ENCODE measurements at places on chromosomes 3 and 15. TPM values are rescaled to one million over a fixed set of nuclear protein-coding genes. Genes with fewer than 3 reads are reported as not detected.

Gene FAM43A
- total RNA-seq = 19.0 TPM

Gene ACSBG1
- total RNA-seq = not detected

Gene CYFIP1
- total RNA-seq = 129 TPM

Gene CRYGS
- total RNA-seq = 0.63 TPM

Gene UBA7
- 35.7 TPM for total RNA-seq

Gene ZNF660
- total RNA-seq = 0.76 TPM

Gene RAF1
- total RNA-seq = 91.6 TPM

- peak overlapping the region; percentile 90 for H3K4me3 ChIP-seq
- DNase-seq = no peak
- H3K27me3 ChIP-seq = peaks cover 5% of the 10 kb centered on the region
- H3K27ac ChIP-seq = no peak overlapping the region
- peaks cover 8% of the 10 kb centered on the region for H3K4me1 ChIP-seq
Measured at GRCh38 chr3:66998904-66999235, 763 bp downstream of the KBTBD8 start.

GRCh38 chr15:78164010-78164409 is 14.8 kb downstream of the IDH3A start:
- H3K36me3 ChIP-seq = peaks cover 33% of the 10 kb centered on the region
- no peak overlapping the region for H3K27ac ChIP-seq
- no peak overlapping the region for H3K4me3 ChIP-seq
- no peak for DNase-seq
- no peaks in the 10 kb centered on the region for H3K27me3 ChIP-seq

GRCh38 chr3:16666206-16666605 is 61.0 kb upstream of the DAZL start:
- no peaks in the 10 kb centered on the region for H3K27me3 ChIP-seq
- H3K27ac ChIP-seq = no peak overlapping the region
- no peaks in the 10 kb centered on the region for H3K36me3 ChIP-seq
- H3K4me3 ChIP-seq = no peak overlapping the region
- H3K4me1 ChIP-seq = peaks cover 5% of the 10 kb centered on the region
- DNase-seq = no peak

DNA sequence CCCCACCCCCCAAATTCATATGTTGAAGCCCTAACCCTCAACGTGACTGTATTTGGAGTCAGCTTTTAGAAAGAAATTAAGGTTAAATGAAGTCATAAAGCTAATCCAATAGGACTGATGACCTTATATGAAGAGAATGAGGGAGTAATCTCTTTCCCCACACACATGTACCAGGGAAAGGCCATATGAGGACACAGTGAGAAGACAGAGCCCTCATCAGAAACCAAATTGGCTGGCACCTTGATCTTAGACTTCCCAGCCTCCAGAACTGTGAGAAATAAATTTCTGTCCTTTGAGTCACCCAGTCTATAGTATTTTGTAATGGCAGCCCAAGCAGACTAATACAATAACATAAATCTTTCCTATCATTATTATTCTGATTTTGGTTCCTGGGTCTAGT is 194.7 kb upstream of the NANOGP8 start:
- H3K4me1 ChIP-seq = peaks cover 20% of the 10 kb centered on the region
- H3K27ac ChIP-seq = no peak overlapping the region
- no peaks in the 10 kb centered on the region for H3K27me3 ChIP-seq
- H3K36me3 ChIP-seq = no peaks in the 10 kb centered on the region

GRCh38 chr3:149512073-149512782 is 37.7 kb downstream of the TM4SF4 start:
- DNase-seq = peak; percentile 80
- H3K27ac ChIP-seq = no peak overlapping the region
- no peaks in the 10 kb centered on the region for H3K27me3 ChIP-seq
- no peak overlapping the region for H3K4me3 ChIP-seq

DNA sequence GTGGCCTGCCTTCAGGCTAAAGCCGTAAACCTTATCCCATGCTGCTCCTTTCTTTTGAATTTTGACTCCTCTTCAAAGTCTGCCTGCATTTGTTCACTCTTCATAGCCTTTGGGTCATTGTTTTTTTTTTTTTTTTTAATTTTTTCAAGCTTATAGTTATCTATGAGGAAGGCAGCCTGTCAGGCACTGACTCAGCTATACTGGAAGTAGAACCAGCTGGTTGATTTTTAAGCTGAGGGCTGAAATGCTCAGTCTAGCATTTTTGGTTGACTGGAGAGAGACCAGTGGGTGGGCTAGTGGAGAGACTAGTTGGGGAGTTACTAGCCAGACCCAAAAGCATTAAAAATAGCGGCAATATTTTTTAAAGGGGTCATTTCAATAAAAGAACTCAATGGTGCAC is 44.1 kb downstream of the C3orf20 start:
- 0 out of 2 replicates have a peak, but pooled peaks cover 2% of the 10 kb centered on the region for H3K27me3 ChIP-seq
- no peaks in the 10 kb centered on the region for H3K36me3 ChIP-seq
- H3K4me3 ChIP-seq = no peak overlapping the region
- H3K4me1 ChIP-seq = peaks cover 22% of the 10 kb centered on the region
- H3K27ac ChIP-seq = no peak overlapping the region

DNA sequence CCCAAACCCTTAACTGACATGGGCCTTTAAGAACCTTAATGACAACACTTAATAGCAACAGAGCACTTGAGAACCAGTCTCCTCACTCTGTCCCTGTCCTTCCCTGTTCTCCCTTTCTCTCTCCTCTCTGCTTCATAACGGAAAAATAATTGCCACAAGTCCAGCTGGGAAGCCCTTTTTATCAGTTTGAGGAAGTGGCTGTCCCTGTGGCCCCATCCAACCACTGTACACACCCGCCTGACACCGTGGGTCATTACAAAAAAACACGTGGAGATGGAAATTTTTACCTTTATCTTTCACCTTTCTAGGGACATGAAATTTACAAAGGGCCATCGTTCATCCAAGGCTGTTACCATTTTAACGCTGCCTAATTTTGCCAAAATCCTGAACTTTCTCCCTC is 49.9 kb downstream of the PGPEP1L start:
- no peaks in the 10 kb centered on the region for H3K27me3 ChIP-seq
- no peak for DNase-seq
- H3K36me3 ChIP-seq = peaks cover 45% of the 10 kb centered on the region
- H3K4me3 ChIP-seq = no peak overlapping the region
- peaks cover 13% of the 10 kb centered on the region for H3K4me1 ChIP-seq

- no peaks in the 10 kb centered on the region for H3K36me3 ChIP-seq
- peak overlapping the region; percentile 30 for H3K4me3 ChIP-seq
- H3K27me3 ChIP-seq = no peaks in the 10 kb centered on the region
Measured at GRCh38 chr3:129795186-129796010, 98.1 kb downstream of the TMCC1 start.

DNA sequence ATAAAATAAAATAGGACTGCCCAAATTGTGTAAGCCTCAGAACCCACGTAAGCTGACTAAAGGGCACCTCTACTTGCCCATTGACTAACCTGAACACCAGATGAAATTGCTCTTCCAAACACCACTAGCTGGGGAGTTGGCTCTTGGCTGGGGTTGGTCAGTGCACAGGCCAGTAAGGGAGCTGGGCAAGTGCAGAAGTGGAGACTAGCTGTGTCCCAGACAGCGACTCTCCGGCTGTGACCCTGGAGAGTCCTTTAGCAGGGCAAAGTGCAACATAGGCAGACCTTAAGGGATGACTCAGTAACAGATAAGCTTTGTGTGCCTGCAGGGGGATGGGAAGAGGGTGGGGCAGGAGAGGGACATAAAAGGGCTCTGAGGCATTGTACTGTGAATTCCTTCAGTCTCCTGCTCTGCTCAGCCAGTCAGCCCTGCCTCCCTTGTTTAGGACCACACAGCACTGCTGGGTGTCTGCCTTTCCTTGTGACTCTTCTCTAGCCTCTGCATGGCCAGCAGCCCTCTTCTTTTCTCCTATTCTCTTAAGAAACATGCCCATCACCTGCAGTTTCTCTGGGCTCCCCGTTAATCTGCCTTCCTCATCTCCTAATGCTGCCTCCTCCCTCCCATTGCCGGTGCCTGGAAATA is 13.2 kb downstream of the NR1I2 start:
- no peak overlapping the region for H3K27ac ChIP-seq
- no peaks in the 10 kb centered on the region for H3K36me3 ChIP-seq
- no peaks in the 10 kb centered on the region for H3K4me1 ChIP-seq
- H3K4me3 ChIP-seq = no peak overlapping the region
- DNase-seq = no peak

DNA sequence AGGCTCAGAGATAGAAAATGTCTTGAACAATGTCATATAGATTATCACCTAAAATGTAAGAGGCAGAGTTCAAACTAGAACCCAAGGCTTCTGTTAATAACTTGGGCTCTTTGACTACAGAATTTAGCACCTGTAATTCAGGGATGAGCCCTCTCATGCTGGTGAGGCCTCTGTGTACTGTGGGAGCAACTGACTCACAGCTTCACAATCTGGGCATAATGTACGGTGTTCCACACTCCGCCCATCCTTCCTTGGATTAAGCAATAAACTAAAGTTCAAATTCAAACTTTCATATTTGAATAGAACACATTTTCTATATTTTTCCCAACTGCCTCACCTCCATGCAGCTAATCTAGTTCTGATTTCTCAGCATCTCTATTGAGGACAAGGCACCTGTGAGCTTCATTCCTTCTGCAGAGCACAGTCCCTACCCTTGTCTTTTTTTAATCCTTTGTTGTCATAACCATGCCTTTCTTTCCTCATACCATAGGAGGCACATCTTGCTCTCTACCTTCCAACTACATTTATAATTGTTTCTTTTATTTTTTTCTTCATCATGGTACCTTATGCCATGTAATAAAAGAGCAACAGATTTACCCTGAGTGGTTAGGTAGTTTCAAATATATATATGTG is 392.1 kb downstream of the NLGN1 start:
- peaks cover 8% of the 10 kb centered on the region for H3K4me1 ChIP-seq
- H3K27ac ChIP-seq = no peak overlapping the region
- H3K36me3 ChIP-seq = no peaks in the 10 kb centered on the region
- no peaks in the 10 kb centered on the region for H3K27me3 ChIP-seq

DNA sequence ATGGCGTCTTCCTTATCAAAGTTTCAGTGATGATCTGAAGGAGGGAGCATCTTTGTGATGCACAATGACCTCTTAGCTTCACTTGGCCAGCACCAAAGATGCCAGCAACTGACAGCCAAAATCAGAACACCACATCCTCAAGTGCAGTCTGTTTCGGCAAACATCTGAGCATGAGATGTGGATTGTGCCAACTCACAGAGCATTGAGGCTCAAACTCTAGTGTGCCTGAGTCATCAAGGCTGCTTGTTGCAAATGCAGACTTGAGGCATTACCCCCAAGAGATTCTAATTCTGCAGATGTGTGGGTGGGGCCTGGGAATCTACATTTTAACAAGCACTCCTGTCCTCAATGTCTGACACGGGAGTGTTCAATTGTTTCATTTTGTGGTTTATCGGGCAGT is 35.8 kb downstream of the ABHD5 start:
- peak; percentile 80 for DNase-seq
- H3K27ac ChIP-seq = peak overlapping the region; percentile 66
- H3K27me3 ChIP-seq = no peaks in the 10 kb centered on the region
- H3K4me3 ChIP-seq = no peak overlapping the region

- no peaks in the 10 kb centered on the region for H3K36me3 ChIP-seq
- no peak for DNase-seq
- no peak overlapping the region for H3K4me3 ChIP-seq
- no peaks in the 10 kb centered on the region for H3K4me1 ChIP-seq
Measured at GRCh38 chr3:46365737-46366524, 4.8 kb upstream of the CCR5 start.

All from GM23248 (cell line).